GM04504 (cell line): ENCODE measurements at places on chromosomes 4 and X.
A peak's percentile ranks its signal among the peaks of the same experiment; 100 is the strongest.

GRCh38 chr4:101871962-101872676, 81.6 kb downstream of the BANK1 start:
- DNase-seq: no peak

DNA sequence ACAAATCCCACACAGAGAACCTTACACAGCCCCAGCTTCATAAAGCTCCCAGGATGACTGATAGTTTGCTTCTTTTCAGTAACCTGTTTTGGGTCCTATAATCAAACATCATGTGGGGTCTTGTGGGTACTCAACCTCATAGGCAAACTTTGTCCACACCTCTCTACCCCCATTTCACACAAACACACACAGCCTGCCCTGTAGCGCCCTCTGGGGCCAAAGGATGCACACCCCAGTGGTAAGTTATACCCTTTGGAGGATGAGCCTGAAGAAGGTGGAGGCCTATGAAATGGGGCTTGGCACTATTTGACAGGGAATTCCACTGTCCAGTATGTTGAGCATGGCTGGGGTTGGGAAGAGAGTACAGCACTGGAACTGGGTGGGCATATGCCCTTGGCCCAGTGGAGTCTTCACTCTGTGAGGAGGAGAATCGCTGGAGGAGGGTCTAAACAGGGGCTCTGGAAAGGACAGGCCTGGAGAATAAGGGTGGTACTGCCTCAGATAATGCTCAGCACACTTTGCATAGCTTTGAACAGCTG, 30.5 kb upstream of the COL25A1 start:
- DNase-seq: no peak

DNA sequence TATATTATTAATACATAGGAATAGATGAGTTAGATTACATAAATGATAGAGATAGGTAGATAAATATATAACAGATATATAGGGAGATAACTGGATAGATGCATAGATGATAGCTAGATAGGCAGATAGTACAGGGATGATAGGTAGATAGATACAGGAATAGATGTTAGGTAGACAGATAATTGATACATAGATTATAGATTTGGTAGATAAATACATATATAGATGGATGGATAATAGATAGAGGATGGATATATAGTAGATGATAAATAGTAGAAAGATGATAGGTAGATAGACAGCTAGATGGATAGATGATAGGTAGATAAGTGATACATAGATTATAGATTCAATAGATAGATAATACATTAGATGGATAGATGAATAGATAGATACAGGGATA, 283.6 kb downstream of the SHOX start:
- DNase-seq: no peak

DNA sequence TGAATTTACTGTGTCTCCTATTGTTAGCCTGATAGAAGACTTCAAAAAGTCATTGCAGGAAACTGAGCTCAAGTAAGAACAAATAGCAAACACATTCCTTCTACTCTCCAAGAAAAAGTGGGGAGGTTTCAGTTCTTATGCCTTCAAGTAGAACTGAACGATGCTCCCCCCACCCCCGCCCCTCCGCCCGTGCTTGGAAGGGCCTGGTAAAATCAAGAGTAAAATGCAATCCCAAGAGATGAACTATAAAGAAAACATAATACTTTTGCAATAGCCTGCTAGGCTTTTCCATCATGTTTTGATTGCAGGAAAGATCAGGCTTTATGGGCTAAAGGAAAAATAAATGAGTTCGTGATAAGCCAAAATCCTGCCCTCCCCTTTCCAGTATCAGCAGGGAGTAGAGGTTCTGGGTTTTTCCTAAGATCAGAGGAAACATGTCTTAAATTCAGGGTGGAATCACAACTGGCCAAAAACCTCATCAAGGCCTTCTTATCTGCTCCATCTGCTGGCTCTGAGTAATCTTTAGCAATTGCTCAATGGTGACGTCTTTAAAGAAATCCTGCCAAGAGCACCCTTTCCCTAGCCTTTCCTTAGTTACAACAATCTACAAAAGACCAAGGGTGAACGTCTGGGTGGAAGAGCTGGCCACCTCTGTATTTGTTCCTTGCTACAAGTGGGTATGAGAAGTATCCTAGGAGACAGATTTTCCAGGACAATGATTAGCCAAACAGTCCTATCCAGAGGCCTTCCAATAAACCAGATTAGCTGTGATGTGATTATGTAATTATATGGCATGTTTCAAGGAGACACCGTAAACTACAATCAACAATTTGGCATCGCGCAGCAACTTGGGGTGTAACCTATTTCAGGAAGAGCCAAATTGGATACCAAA, 66.3 kb upstream of the FAM9C start:
- DNase-seq: peak; percentile 87

DNA sequence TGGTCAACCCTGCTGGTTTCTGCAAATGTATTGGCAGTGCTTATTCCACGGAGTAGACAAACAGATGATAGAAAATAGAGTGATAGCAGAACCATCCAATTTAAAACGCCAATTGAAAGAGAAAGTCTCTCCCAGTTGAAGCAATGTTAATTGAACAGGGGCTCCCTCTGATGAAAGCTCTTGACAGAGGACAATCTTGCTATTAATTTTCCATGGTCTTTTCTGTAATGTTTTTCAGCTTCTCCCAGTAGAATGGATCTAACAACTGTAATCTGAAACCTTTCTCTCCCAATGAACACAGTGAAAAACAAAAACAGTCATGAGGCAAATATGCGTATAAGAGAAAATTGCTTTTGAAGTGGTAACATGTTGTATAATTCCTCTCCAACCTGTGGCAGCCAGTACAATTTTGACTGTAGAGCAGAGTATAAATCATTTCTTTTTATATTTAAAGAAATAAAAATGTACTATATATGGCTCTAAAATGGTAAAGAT, 225.1 kb upstream of the GALNTL6 start:
- DNase-seq: no peak
